ENCODE measurements at places on chromosomes 2 and 18.

- no peak for DNase-seq
Measured at GRCh38 chr2:41319437-41319836, 728.4 kb upstream of the PKDCC start.

DNA sequence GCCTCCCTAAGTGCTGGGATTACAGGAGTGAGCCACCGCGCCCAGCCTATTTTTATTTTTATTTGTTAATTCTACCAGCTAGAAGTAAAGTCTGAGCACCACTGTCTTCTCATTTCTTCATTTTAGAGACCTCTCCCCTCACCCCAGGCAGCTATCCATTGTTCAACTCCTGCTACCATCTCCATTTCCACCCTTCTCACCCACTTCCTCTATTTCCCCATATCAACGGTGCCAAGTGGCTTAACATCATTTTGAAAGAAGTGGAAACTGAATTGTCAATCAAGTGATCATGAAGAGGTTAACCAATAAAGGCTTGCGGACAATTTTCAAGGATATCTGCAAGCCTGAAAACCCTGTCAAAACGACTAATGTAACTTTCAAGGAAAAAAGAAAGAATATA is 323.1 kb downstream of the NBAS start:
- DNase-seq = no peak

DNA sequence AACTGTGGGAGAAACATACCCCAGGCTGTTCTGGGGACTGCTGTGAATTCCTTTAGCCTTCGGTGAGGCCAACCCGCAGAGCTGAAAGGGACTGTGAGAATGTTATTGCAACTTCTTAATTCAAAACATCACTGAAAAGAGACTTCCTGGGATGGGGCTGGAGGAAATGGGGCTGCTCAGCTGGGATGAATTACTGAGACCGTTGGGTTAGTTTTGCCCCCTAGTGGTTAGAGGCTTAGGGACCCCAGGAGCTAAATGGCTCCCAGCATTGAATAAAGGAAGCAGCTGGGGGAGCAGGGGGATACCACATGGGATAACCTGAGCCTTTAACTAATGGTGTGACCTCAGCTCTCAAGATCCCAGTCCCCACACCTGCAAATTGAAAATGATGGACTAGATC is 941.1 kb upstream of the FANCL start:
- peak; percentile 25 for DNase-seq

GRCh38 chr18:35038029-35038428 is 3.2 kb upstream of the MAPRE2 start:
- no peak for DNase-seq

- no peak for DNase-seq
Measured at GRCh38 chr2:145769011-145769716, 1249.2 kb upstream of the ZEB2 start.

- no peak for DNase-seq
Measured at GRCh38 chr18:62797329-62797728, 82.0 kb downstream of the PHLPP1 start.

- DNase-seq = no peak
Measured at GRCh38 chr2:65396348-65397026, 35.9 kb downstream of the SPRED2 start.

DNA sequence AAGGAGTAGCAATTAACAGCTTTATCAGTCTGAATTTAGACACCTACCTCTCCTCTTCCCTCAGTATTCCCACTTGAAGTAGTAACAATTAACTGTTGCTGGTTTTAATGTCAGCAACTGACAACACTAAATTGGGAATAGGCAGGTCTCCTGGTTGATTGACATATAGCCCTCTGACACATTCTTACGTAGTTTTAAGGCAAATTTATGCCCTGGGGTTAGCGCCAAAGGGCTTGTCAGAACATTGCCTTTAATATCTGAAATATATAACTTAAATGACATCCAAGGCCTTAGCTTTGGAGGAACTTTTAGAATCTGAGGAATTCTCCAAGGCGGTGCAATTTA is 7.4 kb downstream of the ASXL3 start:
- DNase-seq = no peak

DNA sequence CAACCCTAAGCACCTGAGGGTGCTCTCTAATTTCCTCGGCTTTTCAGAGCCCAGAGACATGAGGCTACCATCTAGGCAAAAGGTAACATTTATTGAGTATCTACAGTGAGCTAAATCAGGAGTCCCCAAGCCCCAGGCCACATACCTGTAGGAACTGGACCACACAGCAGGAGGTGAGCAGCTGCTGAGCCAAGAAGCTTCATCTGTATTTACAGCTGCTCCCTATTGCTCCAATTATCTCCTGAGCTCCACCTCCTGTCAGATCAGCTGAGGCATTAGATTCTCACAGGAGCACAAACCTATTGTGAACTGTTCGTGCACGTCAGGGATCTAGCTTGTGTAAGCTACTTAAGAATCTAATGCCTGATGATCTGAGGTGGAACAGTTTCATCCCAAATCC is 70.2 kb downstream of the RND3 start:
- no peak for DNase-seq

DNA sequence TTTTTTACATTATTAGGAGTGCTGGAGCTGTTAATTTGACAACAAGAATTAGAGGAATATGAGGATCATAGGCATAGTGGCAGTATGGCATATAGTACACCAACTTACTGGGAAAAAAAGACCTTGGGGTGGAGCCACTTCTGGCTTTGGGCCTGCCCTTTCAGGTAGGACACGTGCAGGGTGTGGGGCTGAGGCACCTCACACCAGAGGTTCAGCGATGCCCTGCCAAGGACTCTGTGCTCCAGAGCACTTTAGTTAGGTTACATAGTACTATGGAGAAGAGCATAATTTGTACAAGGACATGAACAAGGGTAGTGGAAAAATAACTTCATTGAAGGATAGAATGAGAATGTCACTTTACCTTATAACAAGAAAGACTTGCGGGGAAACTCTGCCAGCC is 77.1 kb upstream of the CD302 start:
- no peak for DNase-seq

DNA sequence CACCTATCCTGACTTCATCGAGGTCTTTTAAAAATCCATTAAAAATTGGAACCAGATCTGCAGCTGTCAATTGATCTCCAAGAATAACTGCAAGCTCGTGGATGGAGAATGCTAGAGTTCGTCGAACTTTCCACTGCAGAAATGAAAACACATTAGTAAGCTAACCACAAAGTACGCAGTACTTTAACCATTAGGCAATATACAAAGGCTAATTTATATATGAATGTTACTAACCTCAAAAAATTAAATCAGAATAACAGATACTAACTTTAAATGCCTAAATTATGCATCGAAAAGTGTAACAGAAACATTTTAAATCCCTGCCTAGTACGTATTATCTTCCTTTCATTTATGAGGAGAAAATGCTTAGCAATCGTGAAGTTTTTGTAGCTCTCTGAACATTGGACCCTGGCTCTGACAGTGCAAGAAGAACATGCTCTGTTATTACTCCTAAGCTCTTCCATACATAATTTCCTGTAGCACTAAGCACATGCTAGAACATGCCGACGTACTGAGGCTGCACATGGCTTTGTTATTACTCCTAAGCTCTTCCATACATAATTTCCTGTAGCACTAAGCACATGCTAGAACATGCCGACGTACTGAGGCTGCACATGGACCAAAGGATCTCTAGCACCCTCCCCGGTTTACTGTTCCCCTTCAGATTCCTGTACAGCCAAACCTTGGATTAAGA is 57.0 kb downstream of the PPP4R1 start:
- no peak for DNase-seq

- DNase-seq = no peak
Measured at GRCh38 chr18:53534695-53535094, 689.8 kb downstream of the MBD2 start.

- no peak for DNase-seq
Measured at GRCh38 chr2:55917117-55917516, 6.5 kb downstream of the EFEMP1 start.

- no peak for DNase-seq
Measured at GRCh38 chr2:60485550-60485949, 67.9 kb downstream of the BCL11A start.

- no peak for DNase-seq
Measured at GRCh38 chr2:200616193-200616592, 30.4 kb downstream of the AOX1 start.

- DNase-seq = no peak
Measured at GRCh38 chr18:68387246-68387645, 327.7 kb downstream of the TMX3 start.

- no peak for DNase-seq
Measured at GRCh38 chr2:68565273-68565672, 78.1 kb upstream of the PROKR1 start.

GRCh38 chr2:239307921-239308613 is 92.8 kb downstream of the HDAC4 start:
- no peak for DNase-seq

- DNase-seq = no peak
Measured at GRCh38 chr2:10002681-10003080, 40.7 kb upstream of the KLF11 start.

All from Calu3 (cell line).